ENCODE measurements at places on chromosomes 2 and 18.

- DNase-seq: no peak
Measured at GRCh38 chr2:951224-952006, 766 bp downstream of the SNTG2 start.

DNA sequence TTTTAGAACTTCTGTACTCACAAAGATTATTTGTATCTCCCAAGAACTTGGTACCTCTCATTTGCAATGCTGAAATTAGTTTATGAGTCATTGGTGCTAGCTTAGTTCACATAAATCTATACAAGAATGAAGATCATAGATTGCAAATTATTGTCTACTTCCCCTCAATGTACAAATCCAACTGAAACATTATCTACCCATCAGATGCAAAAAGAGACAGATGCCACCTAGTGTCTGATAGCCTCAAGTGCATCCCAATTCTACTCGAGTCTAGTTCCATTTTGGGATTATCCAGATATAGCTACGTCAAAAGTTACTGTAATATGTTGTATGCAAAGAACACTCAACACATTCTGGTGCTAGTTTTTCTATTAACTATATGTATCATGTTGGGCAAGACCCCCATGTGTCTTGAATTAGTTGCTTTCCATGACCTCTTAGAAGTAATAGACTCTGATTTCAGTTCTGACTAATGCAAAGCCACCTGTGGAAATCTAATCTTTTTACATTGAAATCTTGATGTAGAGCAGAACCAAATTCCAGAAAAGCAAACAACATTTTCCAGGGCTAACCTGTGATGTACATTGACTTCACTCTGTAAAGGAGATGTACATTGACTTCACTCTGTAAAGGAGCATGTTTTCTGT lies 210.0 kb downstream of the RBM43 start:
- DNase-seq: no peak

DNA sequence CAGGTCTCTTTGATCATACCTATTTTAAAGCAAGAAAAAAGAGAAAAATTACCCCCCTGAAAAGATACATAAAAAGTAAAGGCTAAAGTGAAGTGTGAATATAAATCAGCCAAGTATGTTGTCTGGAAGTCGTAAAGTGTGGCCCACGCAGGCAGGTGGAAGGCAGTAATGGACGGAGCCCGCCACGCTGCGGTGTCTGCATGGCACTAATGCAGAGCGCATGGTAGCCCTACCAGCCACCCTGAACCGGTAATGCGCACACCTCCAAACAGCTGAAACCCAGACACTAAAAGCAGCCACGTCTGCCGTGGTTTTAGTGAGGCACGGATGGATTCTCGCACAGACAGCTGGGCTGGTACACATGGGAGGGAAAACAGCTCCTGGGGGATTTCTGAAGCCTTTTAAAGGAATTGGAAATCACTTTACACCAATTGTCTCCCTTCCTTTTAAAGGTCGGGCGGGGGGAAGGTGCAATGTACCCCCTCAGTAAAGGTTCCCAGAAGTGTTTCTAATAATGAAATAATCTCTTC lies 615.2 kb downstream of the CNTNAP5 start:
- DNase-seq: no peak

- DNase-seq: no peak
Measured at GRCh38 chr18:22709288-22710060, 223.7 kb upstream of the RBBP8 start.

- DNase-seq: no peak
Measured at GRCh38 chr2:137192366-137193310, 427.3 kb downstream of the THSD7B start.

- DNase-seq: no peak
Measured at GRCh38 chr2:23639406-23639982, 254.5 kb downstream of the KLHL29 start.

DNA sequence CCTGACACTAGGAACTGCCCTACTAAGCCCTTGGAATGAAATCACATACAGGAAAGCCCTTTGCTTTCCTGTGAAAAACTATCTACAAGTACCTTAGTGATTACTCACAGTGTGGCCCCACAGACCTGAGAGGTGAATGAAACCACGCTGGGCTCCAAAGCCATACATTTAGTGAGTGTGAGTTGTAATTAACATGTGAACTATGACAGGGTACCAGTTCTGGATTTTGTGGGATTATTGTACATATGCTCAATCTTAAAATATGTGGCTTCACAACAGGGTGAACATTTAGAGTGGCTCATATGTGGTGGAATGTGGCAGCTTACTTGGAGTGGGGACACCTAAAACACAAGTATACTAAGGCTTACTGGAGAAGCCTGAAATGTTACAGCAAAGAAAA lies 12.3 kb downstream of the KCTD1 start:
- DNase-seq: no peak

DNA sequence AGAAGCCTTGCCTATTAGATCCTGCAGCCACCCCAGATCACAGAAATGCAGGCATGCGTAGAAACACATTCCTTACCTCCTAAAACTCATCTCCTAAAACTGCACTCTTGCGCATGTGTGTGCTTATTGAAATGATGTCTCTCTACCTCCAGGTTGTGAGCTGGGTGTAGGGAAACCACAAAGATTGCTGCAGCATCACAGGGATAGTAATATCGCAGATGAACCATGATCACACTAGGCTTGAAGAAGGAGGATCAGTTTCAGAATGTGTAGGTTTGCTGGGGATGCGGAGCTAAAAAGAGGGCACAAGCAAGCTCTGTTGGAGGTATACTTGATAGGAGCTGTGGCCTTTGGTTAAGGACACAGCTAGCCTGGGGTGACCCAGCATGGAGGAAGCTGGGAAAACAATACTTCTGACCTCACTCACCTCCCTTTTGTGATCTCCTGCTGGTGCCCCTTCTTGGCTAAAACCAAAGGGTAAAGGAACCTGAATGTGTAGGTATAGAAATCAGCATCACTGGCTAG lies 118.8 kb downstream of the SETBP1 start:
- DNase-seq: no peak

GRCh38 chr2:54962935-54963440 lies 87.3 kb downstream of the RTN4 start:
- DNase-seq: no peak

DNA sequence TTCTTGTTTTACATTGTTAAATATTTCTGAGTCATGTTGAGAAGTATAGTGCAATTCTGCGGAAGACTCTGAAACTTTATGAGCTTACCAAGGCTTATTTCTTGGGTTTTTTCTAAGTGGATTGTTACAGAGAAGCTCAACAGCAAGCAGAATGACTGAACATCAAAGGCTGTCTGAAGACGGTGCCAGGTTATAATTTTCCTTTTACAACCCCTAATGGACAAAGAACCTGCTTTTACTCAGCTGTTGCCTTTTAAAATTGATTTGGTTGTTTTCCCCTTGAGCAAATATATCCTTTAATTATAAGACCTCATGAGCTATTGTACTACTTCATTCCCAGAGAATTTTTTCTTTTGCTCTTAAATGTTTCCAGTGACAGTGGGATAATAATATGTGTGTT lies 41.6 kb downstream of the LAMA3 start:
- DNase-seq: no peak

DNA sequence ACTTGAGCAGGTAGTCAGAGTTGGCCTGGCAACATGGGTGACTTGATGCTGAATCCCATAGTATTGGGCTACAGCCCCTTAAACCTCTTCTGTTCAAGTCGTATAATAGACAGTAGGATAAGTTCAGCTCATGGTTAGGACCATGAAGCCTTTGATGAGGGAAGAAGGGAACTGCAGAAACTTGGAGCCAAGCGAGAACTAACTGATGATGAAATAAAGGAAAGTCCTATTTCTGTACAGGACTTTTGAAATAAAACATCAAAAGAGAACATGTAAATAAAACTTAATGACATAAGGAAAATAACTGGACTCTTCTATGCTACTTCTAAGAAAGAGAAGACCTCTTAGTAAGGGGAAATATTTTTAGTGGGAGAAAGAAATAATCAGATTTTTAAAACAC lies 51.2 kb upstream of the UGP2 start:
- DNase-seq: no peak

DNA sequence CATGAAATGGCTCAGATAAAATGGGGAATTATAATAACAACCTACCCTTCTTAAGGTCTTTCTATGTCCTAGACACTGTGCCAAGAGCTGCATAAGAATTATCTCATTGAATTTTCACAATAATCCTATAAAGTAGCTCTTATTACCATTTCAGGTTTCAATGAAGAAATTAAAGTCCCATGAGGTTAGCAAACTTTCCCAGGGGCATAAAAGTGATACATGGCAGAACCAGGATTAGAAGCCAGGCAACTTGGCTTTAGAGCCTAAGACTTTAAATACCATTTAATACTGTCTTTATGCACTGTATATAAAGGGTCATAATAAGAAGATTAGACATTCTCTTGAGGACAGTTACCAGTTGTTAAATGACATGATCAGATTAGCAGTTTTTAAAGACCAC lies 130.1 kb downstream of the GCA start:
- DNase-seq: no peak

DNA sequence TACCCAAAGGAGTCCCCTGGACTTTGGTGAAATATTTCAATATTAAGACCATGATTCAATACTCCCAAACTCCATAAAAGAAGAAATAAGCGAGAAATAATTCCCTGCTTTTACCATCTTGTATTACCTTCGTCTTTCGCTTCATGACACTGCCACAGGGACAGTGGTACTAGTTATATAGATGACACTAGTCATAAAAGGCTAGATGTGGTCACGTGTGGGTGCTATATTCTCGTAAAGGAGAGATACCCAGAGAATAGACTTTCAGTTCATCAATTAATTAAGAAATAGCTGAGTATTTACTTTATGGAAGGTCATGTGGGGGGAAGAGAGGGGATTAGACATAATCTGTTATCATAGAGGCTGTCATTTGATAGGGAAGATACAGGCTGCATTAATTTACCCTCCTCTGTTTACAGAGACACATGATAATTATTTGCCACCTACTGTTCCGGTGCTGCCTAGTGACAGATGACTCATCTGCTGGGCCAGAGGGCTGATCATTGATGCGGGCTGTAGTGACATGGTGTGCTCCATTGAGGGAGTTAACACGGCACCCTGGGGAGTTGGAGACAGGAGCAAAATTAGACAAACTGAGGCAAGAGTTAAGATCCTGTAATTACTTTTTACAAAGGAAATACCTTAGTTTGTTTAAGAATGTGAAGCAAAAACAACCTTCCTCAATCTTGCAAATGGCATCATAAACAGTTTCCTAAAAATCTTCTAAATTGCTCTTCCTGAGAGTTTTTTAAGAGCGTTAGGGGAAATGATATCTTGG lies 78.2 kb upstream of the ITGB6 start:
- no peak for DNase-seq

DNA sequence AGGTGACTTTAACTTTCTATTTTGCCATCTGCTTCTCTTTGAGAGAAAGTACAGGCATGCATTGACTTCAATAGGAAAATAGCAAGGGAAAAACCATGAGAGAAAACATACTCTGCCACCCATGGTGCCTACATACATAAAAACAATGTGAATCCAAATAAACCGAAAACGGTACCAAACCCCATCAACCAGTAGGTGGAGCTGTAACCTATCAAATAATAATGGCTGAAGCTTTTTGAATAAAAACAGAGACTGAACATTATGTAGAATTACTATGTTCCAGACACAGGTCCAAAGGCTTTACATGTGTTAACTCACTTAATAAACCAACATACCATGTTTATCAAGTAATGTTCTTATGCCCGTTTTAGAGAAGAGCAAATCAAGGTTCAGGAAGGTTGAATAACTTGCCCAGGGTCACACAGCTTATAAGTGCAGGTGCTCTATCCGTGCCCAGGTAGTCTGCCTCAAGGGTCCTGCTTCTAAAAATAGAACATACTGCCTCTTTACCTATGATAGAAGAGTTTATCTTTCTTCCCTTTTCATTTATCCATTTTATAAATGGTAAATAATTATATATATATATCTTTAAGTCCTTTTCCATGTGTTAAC lies 293.9 kb upstream of the SYT4 start:
- DNase-seq: no peak

DNA sequence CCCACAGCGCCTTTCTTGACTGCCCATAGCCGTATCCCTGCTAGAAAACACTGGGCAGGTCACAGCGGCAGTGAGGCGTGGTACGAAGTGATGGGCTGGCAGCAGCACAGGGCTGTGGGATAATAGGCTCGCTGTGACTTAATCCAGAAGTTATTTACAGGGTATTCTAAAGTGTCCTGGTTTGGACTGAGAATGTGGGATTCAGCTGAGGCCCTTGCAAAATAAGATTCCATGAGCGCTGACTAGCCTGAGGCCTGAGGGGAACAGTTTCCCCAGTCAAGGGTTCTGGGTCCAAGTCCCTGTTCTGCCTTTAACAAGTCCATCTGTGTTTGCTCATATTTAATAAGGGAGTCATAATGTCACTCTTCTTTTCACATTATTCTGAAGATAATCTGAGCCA lies 34.6 kb downstream of the SETBP1 start:
- no peak for DNase-seq

DNA sequence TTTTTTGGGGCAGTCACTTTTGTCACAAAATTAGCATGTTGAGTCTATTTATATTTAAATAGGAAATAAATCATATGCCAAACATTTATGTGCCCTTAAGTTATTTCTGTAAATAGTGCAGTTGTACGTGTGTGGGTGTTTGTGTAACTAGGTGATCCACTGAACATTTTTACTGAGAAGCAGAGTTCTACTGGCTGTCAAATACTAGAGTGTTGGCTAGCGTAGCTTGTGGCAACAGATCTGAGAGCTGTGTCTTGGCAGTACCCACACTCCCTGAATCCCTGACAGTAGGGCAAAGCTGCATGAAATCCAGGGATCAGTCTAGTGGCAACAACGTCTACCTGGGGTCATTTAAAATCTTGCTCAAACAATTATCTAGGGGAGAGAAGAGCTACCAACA lies 273.1 kb upstream of the SLC8A1 start:
- no peak for DNase-seq

DNA sequence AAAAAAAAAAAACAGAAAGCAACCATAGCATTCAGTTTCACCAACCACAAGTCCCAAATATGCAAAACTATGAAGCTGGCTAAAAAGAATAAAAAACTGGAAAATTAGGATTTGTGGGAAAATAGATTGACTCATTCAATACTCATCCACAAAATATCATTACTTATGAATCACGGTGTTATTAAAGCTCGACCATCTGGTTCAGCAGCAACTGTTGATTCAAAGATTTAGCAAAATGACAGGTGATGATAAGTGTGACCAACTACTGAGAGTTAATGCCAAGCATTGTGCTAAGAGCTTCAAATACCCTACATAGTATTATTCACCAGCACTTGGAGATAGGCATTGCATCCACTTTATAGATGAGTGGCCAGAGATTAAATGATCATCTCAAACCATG lies 26.2 kb upstream of the XDH start:
- no peak for DNase-seq

DNA sequence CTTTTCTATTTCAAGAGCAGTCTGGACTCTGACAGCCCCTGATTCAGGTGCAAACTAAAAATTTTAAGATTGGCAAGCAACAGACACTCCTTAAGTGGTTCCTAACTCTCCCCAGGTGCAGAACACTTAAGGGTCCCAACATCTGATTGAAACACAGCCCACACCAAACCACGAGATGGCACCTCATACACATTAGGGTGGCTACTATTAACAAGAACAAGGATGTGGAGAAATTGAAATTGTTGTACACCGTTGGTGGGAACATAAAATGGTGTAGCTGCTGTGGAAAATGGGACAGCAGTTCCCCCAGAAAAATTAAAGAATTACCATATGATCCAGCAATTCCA lies 82.3 kb downstream of the POLR1A start:
- DNase-seq: no peak

GRCh38 chr2:9830685-9831410 lies 12.4 kb upstream of the TAF1B start:
- DNase-seq: no peak
